MG63 (cell line): ENCODE measurements at places on chromosomes 11 and 22. TPM values are rescaled to one million over a fixed set of nuclear protein-coding genes. Genes with fewer than 3 reads are reported as not detected.

GRCh38 chr22:30123463-30123862 lies 43.2 kb downstream of the HORMAD2 start:
- DNase-seq, result no peak

PKNOX2 gene
- 0.94 and 15.3 TPM in 2 replicates for total RNA-seq

DNA sequence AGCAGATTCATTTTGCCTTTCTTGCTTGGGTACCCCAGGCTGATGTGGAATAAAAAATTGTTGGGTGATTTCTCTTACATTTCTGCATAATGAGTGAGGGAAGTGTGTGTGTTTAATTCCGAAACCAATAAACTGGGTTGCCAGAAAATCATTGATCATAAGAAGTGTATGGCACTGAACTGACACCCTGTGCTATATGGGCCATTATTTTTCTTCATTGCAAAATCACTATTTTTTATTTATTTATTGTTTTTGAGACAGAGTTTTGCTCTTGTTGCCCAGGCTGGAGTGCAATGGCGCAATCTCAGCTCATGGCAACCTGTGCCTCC lies 14.6 kb upstream of the HIKESHI start:
- DNase-seq, result no peak

DNA sequence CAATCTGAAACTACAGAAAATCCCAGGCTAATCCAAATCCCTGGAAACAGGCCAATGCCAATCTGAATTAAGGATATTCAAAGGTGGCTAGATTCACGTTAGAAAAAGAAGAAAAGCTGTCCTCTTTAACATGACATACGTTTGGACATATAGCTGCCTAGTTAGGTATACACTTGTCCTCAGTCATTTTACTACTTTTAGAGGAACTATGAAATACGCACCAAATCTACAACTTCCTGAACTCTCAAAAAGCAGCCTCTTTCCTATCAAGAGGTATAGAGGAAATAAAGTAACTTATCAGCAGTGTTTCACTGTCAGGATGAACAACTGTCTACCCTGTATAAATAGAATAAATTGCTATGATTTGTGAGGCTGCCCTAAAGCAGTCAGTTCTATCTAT lies 24.0 kb downstream of the KMT5B start:
- no peak for DNase-seq

SCN2B gene
- total RNA-seq, result not detected in 2 replicates

TRIM6 gene
- total RNA-seq, result 2.5 and 4.1 TPM in 2 replicates

- DNase-seq, result no peak
Measured at GRCh38 chr11:115920841-115921480, 416.7 kb upstream of the CADM1 start.
